Activated CD8-positive, alpha-beta memory T cell treated with anti-CD3 and anti-CD28 coated beads for 24 hours (primary cell): ENCODE measurements at places on chromosomes 2 and 18.

DNA sequence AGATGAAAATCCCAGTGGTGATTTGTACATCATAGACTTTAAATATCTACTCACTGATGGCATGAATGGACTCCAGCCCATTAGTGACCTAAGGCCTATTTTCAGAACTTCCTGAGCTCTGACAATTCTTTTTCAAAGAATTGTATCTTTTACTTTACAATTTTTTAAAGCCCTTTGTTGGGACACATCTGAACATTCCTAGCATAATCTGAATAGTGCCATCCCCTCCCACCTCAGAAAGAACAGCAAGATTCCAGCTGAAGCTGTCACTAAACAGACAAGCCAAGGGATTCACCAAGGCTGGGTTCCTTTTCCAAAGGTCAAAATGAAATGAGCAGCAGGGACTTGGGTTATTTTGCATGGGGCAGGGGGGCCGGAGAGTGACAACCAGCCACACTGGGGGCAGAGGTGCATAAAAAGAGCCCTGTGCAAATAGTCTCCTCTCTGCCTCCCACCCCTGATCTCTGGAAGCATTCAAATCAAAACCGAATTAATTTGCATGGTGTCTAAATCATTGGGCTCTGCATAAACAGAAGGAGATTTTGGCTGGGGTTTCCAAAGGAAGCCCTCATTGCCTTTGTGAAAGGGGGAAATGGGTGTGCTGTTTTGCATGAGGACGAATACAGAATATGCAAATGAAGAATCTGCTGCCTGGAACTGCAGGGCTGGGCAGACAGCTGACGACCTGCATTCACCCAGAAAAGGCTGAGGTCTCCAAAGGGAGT lies 17.2 kb downstream of the EPHA4 start:
- no peak for DNase-seq

DNA sequence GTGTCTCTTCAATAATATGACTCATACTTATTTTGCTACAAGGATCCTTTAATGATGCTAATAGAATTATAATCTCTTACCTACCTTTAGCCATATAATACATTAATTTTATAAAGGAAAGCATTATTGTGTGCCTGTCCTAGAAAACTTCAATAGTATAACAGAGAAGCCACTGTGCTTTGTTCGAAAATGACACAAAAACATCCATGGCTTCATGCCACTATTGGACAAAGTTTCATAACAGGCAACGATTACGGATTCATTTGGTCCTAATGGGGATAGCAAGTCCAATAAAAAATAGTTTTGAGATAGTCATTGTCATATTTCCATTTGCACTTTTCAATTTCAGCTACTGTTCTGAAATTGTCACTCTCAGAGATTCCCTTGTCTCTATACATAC lies 52.5 kb upstream of the CCDC150 start:
- no peak for DNase-seq

- DNase-seq = no peak
These were observed 11.2 kb upstream of the B3GNT2 start for GRCh38 chr2:62184512-62185230.

DNA sequence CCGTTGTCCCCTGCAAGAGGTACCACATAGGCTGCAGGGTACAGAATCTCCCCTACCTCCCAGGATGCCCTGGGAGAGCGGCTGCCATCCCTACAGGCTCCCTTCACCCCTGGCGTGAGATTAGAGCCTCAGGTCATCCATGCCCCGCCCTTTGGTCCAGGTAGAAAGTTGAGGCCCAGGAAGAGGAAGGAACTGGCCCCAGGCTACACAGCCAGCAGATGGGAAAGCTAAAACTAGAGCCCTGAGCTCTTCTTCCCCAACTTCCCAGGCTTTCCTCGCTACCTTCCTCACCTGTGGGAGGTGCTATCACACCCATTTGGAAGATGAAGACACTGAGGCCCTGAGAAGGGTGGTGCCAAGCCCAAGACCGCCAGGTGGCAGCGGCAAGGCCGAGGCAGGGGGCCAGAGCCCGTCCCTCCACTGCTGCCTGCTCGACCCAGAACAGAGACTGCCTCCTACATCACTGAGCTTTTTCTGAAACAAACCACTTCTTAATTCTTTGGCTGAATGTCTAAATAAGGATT lies 25.8 kb downstream of the CIB4 start:
- DNase-seq = peak; percentile 24

DNA sequence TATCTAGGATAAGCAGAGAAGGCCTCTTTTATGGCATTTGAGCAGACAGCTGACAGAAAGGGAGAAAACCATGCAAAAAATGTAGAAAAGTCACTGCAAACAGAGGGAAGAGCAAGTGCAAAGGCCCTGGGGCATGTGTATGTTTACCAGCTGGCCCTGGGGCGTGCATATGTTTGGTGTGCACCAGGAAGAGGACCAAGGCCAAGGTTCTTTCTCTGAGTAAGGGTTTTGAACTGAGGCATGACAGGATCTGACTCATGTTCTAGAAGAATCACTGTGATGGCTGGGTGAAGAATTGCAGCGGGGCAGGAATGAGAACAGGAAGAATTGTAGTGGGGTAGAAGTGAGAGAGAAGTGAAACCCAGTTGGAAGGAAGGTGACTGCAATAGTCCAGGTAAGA lies 69.6 kb downstream of the STEAP3 start:
- no peak for DNase-seq

GRCh38 chr2:201320701-201321100 lies 36.4 kb downstream of the FLACC1 start:
- no peak for DNase-seq

GRCh38 chr2:14125624-14126293 lies 506.8 kb upstream of the LRATD1 start:
- no peak for DNase-seq

GRCh38 chr2:239881561-239882320 lies 143.4 kb downstream of the NDUFA10 start:
- peak; percentile 33 for DNase-seq

DNA sequence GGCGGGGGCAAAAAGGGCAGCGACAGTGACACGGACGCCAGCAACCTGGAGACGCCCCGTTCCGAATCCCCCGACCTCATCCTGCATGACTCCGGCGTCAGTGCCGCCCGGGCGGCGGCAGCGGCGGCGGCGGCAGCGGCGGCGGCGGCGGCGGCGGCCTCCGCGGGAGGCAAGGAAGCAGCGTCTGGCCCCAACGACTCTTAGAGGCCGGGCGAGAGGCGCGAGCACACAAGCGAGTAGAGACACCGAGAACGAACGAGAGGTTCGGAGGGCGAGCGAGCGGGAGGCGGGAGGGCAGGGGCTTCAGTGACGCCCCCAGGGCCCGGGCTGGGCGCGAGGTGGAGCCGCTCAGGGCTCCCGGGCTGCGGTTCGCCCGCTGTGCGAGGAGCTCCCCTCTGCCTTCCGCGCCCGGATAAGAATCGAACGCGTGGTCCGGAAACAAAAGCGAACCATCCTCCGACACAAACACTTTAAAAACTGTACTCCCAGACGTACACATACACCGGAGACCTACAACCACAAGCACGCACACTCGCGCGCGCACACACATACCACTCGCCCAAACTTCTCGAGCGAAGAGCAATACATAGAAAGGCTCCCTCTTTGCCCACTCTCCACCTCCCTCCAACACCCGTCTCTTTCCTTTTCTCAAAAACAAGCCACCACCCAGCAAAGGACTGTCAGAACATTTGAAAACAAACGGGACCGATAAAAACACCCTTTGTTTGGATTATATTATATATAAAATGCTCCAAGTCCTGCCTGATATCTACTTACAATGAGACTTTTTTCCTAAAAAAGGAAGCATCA lies 2.8 kb downstream of the SP9 start:
- DNase-seq = peak; percentile 71

- no peak for DNase-seq
These were observed 62.6 kb downstream of the KCTD18 start for GRCh38 chr2:200447139-200447855.

DNA sequence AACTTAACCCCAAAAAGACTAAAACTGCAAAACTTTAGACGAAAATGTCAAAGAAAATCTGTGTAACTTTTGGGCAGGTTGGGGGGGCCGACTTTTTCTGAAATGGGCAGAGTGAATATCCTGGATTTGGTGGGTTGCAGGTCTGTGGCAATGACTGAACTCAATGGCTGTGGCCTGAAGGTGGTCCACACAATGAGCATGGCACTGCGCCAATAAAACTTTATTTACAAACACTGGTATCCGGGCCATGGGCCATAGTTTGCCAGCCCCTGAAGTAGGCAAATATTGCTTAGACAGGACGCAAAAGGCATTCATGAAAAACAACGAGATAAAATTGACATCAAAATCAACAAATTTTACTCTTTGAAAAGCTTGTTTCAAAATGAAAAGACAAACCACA lies 66.2 kb downstream of the RTP5 start:
- no peak for DNase-seq

GRCh38 chr2:173354073-173354581 lies 545 bp upstream of the CDCA7 start:
- DNase-seq = no peak

- DNase-seq = no peak
These were observed 551.1 kb upstream of the CELF4 start for GRCh38 chr18:38116716-38117115.

DNA sequence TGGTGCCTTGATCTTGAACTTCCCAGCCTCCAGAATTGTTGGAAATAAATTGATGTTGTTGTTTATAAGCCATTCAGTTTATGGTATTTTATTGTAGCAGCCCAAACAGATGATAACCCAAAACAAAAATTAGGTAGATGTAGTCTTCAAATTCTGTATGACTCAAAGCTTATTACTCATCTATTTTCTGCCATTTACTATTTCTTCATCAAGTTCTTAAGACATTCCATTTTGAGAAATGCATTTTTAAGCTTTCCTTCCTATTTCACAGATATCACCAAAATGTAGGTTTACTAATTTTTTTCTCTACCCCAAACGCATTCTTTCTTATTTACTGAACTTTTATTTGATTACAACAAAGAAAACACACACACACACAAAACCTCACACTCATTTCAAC lies 148.2 kb downstream of the RND3 start:
- no peak for DNase-seq

DNA sequence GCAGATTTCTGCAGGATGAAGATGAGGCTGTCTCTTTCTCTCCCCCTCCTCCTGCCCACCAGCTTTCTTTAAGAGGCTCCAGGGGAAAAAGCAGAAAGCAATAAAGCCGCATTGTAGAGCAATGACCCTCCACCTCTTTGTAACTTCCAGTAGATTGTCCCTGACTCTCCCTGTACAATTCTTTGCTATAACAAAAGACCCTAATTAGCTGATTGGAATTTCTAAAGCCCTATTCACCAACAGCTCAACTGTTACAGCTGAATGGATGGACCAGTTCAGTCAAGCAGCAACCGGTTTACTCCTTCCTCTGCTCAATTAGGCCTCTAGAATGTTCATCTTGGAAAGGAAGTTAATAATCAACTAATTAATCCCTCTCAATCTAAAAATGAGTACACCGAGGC lies 301.0 kb downstream of the STK39 start:
- DNase-seq = no peak

DNA sequence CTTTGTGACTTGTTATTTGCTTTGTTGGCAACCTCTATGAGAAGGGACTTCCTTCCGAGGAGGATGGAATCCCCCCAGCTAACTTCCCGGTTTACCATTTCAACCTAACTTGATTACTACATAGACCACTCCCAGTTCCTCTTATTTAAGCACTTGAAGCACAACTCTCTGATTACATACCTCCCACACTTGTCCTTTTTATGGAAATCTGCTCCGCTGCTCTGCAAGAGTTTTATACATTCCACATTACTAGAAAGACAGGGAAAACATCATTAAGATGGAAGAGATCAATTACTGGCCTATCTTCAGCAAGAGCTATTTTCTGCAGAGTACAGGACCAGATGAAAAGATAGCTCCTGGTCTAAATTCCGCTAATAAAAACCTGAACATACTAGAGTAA lies 160.0 kb upstream of the PGAP1 start:
- no peak for DNase-seq

DNA sequence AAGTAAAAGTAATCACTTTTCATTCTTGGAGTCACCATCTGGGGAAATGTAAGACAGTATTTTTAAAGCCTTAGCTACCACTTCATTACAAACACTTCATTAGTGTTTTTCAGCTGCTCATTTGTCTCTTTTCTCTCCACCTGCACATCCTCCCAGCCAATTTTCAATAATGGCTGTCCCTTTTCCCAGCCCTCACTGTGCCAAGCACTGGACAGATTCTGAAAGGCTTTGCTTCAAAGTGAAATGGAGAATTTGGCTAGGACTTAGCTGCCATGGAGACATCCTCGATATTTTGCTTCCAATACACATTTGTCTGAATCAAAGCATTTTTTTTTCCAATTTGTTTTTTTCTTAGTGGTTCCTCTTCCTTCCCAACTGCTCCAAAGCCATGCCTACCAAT lies 272.4 kb upstream of the NRXN1 start:
- DNase-seq = no peak

DNA sequence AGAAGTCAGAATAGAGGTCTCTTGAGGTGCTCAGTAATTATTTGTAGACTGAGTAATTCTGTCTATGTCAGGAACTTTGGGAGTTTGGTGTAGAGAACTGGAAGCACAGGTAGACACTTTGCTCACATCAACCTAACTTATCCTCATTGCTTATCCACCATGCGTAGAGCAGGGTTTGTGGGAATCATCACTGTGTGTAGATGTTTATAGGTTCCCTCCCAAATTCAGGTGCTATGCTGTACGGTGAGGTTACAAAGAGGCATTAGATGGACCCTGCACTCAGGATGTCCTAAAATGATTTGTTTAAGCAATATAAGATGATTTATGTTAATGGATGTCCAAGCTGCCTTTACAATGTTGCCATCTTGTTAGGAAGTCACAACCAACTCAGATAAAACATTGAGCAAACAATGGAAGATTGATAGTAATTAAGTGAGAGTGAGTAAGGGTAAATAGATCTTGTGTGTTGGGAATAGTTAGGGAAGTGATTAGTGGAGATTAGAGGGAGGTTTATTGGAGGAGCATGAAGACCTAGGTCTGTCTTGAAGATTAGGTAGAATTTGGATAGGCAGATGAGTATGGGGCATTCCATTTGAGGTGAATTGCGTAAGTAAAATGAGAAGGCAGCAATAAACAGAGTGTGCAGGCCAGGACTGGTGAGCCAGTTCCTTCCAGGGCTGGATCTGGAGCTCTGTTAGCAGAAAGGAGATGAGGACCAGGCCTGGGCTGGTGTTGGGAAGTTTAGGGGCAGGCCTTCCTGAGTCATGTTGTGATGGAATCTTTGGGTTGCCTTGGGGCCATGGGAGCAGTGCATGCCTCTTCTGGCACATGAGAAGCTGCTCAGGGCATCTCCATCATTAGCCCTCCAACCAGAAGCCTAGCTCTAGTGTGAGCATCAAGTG lies 12.1 kb downstream of the EPAS1 start:
- no peak for DNase-seq
